Hindlimb muscle (tissue), 1 donor: ENCODE measurements at places on chromosomes 5 and 9.

DNA sequence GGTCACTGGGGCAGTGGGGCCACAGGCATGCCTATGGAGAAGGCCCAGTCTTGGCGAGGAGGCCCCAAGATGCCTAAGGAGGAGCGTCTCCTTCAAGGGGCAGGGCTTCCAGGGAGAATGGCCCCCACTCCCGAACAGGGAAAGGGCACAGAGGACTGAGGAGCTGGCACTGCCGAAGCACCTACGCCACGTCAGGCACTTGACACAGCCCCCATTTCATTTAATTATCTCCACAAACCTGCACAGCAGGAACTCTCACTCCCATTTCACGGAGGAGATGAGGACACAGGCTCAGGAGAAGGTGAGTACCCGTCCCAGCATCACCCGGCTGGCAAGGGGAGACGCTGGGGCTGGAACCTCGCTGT is 26.0 kb downstream of the EGR1 start:
- no peak for DNase-seq

GRCh38 chr5:179342577-179342976 is 2.7 kb downstream of the ADAMTS2 start:
- no peak for DNase-seq

DNA sequence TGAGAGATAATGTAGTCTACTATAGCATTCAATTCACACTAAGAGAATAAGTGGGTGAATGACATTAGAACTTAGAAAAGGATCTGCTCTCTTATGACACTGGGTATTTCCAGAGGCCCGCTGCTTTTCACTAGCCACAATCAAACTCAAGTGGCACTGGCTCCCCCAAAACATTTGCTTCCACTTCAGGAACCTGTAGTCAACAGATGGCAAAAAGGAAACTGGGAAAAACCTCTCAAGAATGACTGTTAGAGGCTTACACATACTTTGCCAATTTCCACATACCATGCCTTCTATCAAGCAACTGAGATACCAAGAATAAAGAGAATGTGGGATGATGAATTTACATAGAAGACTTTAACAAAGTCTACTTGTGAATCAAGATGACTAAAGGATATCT is 11.2 kb downstream of the POC5 start:
- DNase-seq = no peak

DNA sequence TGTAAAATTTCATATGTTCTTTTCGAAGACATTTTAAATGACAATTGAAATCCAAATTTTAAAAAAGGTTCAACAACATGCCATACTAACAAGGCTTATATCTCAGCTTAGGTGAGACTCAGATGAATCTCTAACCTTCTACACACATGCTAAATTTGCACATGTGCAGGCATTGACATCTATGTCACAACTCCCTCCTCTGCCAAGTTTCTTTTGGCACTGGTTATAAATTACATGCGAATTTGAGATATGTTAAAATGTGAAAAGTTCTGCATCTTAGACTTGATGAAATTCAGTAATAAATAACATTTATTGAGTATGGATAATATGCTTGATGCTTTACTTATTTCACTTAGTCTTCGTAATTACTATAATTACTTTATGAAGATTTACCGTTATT is 234.3 kb downstream of the TLE4 start:
- DNase-seq = no peak

- no peak for DNase-seq
Observed at GRCh38 chr9:108286638-108287206, 569.1 kb downstream of the ACTL7B start.

- no peak for DNase-seq
Observed at GRCh38 chr5:60544142-60544541, 155.8 kb downstream of the DEPDC1B start.

DNA sequence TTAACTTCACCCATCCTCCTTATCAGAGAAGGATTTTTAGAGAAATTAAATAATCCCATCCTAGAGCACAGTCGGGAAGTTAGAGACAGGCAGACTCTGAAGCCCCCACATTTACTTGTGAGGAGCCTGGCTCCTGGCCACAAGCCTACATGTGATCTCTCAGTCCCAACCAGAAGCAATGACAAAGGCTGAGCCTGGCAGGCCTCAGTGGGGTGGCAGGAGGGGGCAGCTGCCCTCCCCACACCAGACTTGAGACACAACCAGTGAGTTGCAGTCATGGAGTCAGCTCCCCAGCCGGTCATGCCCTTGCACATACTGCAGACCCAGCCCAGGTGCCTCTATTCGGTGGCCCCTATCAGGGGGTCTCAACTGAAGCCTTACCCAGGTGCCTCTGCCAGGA is 11.0 kb downstream of the NAIF1 start:
- DNase-seq = no peak

- no peak for DNase-seq
Observed at GRCh38 chr5:159353661-159354252, 23.5 kb upstream of the IL12B start.

DNA sequence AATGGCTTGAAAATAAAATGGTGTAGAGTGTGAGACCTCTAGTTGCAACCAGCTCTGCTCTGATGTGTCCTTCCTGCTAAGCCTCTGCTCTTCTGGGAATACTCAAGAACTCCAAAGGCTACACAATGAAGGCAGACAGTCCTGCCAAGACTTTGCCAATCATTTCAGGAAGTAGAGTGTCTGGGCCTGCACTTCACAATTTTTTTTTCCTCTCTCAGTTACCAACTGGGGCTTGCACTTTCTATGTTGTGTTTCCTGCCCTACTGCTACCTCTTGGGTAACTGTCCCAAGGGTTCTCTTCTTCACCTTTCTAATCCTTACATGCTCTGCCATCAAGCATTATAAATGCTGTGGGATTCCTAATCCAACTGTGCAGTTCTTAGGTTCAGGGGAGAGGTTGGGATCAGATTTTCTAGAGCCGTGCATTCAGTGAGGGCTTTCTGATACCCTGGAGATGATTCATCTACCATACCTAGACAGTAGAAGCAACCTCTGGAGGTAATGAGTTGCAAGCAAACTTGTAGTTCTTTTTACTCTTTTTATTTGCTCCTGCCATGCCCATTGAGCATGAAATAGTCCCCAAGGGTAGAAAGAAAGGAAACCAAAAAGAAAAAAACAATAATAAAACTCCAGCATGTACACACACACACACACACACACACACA is 365.9 kb downstream of the MLLT3 start:
- no peak for DNase-seq
